ENCODE measurements at places on chromosomes 5 and 9.

DNA sequence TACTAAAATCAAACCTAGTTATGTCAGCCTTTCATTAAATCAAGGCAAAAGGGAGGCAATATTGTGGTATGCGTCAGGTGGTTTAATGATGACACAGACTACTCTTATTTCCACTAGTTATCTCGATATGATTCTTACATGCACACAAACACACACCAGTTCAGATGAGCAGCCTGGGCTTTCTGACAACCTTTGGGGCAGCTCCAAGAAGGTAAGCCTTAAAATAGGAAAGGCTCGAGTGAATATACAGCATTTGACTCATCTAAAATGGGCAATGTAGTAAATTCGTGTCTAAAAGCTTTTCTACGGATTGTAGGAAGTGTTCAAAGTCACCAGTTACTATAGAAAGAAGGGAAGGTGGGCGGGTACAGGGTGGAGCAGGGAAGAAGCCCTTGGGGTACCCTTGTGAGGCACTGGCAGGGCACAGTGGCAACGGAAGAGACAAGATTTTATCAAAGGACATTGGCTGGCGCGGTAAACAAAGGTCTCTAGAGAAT lies 1.9 kb downstream of the ANKH start:
- peak; percentile 63 for DNase-seq

GRCh38 chr9:121646992-121647391 lies 4.4 kb upstream of the DAB2IP start:
- DNase-seq = no peak

GRCh38 chr5:86929123-86929766 lies 311.5 kb downstream of the COX7C start:
- DNase-seq = no peak

DNA sequence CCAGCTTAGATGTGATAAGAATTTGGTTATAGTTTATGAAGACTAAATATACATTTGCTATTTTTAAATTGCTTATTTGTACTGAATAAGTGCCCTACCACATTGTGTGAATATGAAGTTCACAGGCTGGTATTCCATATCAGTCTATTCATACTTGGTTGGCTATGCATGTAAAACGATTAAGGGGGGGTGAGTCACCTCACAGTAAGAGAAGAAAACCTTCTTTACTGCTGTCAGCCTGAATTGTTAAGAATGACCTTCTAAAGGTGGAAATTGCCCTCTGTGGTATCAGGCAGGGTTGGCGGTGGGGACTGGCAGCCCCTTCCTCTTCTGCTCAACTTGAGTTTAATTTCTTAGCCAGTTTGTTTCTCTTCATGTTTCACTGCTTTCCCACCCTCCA lies 127.0 kb upstream of the RPS23 start:
- no peak for DNase-seq

GRCh38 chr9:93955111-93955980 lies at the start of gene BARX1:
Gene BARX1, minus strand, starts transcription at chr9:93955355. Its CDS starts 209 bp downstream, at chr9:93955146.
- DNase-seq = peak; percentile 94

- DNase-seq = no peak
Measured at GRCh38 chr5:134099288-134099872, 15.1 kb upstream of the TCF7 start.

DNA sequence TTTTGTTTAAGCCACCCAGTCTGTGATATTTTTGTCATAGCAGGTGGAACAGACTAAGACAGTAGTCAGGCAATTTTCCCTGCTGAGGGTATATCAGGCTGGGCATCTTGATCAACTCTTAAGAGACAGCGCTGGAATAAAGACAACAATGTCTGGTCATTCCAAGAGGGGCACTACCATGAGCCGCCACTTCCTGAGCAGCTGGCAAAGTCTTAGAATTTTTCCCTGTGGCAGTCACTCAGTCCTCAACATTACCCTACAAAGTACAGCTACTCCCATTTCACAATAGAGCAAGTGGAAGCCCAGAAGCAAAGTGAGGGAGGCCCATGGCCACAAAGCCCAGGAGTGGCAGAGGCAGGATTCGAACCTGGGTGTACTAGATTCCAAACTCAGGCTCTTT lies 74.8 kb downstream of the SH3PXD2B start:
- DNase-seq = no peak

- DNase-seq = no peak
Measured at GRCh38 chr5:55385227-55385626, 77.4 kb downstream of the MTREX start.

DNA sequence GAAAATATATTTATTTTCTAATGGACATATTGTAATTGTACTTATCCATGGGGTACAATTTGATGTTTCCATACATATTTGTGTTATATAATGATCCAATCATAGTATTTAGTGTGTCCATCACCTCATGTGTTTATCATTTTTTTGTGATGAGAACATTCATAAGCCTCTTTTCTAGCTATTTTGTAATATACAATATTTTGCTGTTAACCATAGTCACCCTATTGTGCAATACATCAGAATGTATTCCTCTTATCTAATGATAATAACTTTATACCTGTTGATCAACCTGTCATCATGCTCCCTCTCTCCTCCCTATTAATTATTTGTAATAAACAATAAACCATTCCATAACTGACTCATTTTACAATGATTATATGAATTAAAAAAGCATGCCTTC lies 93.2 kb downstream of the ISL1 start:
- no peak for DNase-seq

DNA sequence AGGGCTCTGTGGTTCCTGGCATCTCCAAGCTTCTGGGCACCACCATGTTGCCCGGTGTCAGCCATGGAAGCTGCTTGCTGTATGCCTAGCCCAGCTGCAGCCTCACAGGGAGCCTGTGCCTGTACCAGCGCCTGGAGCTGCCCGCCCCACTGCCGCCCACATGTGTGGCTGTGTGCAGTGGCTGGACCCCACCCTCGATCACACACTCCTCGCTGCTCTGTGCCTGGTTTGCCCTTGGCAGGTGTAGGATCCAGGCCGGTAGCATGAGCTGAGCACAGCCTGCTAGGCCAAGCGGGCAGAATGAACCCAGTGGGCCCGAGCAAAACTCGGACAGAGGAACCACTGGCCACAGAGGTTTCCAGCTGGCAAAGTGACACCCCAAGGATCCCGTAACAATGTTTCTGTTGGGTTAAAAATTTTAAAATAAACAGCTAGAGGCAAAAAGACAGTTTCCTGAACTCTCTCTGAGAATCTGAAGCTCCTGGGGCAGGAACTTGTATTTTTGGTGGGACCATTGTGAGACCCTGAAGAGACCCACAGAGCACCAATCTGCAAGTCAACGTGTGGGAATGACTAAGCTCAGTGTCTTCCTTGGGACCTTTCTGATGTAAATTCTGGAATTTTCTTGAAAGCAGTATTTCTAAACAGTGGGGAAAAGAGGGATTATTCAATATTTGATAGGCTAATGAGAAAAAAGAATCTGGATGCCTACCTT lies 73.1 kb upstream of the CCDC112 start:
- no peak for DNase-seq

GRCh38 chr9:109519366-109519765 lies 21.3 kb upstream of the PTPN3 start:
- no peak for DNase-seq

GRCh38 chr5:96142786-96143434 lies 181.3 kb upstream of the ELL2 start:
- no peak for DNase-seq

GRCh38 chr5:585962-586628 lies 26.0 kb upstream of the CEP72 start:
- no peak for DNase-seq

DNA sequence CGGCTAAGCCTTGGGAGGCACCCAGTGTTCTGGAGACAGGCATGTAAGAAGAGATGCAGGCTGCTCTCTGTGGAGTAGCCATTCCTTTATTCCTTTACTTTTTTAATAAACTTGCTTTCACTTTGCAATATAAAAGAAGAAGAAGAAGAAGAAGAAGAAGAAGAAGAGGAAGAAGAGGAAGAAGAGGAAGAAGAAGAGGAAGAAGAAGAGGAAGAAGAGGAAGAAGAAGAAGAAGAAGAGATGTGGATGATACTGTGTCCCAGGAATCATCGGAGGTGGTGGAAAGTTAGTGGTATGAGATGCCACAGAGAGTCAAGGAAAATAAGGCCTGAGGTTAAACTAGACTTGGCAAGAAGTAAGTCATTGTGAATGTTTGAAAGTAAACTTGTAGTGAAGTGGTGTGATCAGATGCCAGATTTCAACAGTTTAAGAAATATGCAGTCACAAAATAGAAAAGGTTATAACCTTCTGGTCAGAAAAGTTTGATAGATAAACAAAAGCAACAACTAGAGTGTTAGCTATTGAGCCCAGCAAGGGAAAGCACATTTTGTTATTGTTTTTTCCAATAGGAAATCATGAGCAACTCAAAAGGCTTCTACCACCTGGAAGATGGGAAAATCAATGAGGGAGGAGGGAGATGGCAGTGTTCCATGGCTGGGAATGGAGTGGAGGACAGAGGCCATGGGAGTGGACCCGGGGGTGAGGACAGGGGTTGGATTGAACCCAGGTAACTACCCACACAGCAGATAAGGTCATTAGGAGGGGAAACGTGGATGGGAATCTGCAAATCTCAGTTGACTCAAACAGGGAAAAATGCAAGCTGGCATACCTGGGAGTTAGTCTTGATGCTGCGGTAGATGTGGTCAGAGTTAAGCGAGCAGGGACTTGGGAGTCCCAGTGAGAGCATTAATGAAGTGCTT lies 16.8 kb downstream of the AOPEP start:
- DNase-seq = no peak

- no peak for DNase-seq
Measured at GRCh38 chr5:139167952-139168720, 30.0 kb downstream of the SIL1 start.

DNA sequence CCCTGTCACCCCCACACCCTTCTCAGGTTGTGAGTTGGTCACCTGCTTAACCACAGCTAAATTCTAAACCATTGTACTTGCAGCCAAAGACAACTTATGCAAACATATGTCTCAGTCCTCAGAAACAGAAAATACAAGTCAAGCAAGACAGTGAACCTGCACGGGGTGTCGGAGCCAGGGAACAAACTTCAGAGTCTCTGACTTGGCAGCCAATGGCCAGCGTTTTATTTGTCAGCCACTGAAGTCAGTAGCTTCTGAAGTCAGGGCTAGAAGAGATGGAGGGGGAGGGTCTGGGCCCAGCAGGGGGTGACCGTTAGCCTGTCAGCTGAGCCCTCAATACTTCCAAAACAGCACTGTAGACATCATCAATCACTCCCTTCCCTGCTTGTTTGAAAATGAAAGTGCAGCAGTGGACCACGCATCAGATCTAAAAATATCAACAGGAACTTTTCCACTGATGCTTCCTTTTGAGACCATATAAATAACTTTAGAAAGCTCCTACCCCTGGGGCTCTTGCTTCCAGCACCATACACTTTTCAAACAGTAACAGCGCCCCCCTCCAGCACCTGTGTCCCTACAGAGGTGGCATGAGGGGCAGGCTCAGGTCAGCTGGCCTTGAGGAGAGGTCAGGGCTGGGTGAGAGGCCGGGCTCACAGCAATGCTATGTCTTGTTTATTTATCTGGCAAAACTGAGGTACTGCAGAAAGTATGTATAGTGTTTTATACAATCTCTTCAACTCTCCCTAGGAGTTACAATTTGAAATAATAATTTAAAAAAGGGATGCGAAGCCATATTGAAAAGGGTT lies 142.5 kb downstream of the ACER2 start:
- DNase-seq = peak; percentile 36

DNA sequence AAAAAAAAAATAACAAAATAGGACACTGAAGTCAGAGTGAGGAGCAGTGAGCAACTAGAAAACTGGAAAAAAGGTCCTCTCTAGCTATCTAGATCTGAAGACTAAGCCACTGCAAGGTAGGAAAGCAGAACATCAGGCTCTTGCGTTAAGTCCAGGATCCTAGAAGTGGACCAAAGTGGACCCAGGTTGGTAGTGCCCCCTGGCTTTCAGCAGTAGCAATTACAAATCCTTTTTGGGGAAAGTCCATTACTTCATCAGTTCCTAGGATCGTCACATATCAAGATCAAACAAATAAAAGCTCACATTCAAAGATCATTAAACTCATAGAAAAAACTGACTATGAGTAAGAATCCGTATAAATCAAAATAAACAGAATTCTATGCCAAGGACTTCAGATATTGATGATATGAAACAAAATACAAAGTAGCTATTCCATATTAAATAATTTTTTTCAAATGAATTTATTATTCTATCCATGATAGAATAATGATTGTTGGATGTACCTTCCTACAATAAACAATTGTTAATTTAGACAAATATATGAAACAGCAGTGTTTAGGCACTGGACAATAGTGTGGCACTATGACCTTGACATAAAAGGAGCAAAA lies 6.5 kb upstream of the RICTOR start:
- peak; percentile 64 for DNase-seq

GRCh38 chr5:342501-343460 lies 21.3 kb downstream of the AHRR start:
- no peak for DNase-seq

- DNase-seq = no peak
Measured at GRCh38 chr9:112327718-112328450, 5.5 kb downstream of the PTBP3 start.

- no peak for DNase-seq
Measured at GRCh38 chr9:99305124-99305523, 83.0 kb downstream of the SEC61B start.

- DNase-seq = no peak
Measured at GRCh38 chr9:14424289-14424688, 110.3 kb upstream of the NFIB start.

- DNase-seq = peak; percentile 78
Measured at GRCh38 chr5:100479079-100479688, 56.0 kb upstream of the FAM174A start.

DNA sequence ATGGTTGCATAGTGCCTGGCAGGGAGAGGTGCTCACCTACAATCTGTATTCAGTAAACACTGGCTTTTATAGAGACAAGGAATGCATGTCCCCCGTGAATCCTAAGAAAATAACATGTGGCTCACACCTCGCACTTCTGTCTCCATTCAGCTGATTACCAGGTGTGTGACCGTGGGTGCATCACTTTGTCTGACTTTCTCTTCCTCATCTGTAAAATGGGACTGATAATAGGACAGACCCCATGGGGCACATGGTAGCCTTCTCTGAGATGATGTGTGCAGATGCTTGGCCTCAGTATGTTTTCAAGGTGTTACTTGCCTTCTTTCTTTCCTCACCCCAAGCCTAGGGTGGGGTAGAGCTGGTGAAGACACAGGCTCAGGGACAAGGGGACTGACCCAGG lies 6.3 kb downstream of the CXXC5 start:
- no peak for DNase-seq

DNA sequence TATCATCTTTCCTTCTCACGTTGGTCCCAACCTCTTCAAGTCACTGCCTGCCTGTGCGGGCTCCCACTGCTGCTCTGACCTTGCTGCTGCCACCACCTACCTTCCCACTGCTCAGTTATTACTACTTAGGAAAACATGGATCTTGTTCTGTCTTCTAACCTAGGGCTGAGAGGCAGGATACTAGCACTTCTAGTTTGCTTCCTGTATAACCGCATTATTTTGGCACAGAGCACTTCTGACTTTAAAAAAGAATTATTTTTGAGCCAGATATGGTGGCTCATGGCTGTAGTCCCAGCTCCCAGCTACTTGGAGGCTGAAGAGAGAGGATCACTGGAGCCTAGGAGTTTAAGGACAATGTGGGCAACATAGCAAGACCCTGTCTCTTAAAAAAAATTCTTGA lies 135.4 kb upstream of the GNA14 start:
- DNase-seq = no peak

- no peak for DNase-seq
Measured at GRCh38 chr9:83041771-83042170, 21.2 kb downstream of the RASEF start.

GRCh38 chr9:133961226-133962165 lies 30.6 kb downstream of the VAV2 start:
- DNase-seq = no peak

GRCh38 chr5:139301808-139302499 lies 8.4 kb downstream of the MATR3 start:
- DNase-seq = no peak

Data from NCI-H748 treated with DMSO at 0.1 percent for 48 hours (cell line).